ENCODE measurements at places on chromosomes 6 and 20.

DNA sequence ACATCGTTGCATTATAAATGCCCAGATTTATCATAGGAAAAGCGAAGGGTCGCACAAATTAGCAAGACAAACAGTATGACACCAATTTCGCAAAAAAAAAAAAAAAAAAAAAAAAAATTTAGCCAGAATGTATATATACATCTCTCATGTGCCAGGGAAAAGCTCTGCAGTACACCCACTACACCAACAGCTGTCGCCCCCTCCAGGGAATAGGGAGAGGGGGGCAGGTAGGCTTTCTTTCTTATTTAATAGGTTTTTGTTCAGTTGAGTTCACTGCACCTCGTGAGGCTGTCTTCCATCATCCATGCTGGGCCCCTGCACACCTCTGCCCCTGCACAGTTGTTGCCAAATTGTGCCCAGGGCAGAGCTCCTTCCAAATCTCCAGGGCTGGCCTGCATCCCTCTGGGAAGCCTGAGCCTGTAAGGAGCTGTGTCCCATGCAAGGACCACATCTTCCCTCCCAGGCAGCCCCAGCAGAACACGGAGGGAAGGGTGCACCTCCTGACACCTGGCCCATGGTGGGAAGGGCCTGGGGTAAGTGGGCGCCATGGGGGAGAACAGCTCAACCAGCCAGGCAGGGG is 85.4 kb downstream of the NINL start:
- DNase-seq = no peak

DNA sequence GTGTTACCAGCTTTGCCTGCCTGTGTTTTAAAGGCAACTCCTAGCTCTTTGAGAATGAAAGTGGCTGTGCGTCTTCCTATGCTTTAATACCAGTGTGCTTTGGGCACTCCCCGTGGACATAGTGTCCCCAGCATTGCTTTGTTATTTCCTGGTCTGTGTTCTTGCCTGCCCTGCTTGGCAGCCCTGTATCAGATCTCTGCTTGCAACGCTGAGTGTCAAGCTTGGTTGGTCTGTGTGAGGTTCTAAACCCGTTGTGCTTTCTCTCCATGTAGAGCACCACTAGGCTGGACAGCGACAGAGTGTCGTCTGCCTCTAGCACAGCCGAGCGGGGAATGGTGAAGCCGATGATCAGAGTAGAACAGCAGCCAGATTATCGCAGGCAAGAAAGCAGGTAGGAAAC is 80.2 kb downstream of the AFDN start:
- DNase-seq = no peak

- DNase-seq = no peak
Measured at GRCh38 chr6:13528232-13528631, 40.8 kb upstream of the GFOD1 start.

DNA sequence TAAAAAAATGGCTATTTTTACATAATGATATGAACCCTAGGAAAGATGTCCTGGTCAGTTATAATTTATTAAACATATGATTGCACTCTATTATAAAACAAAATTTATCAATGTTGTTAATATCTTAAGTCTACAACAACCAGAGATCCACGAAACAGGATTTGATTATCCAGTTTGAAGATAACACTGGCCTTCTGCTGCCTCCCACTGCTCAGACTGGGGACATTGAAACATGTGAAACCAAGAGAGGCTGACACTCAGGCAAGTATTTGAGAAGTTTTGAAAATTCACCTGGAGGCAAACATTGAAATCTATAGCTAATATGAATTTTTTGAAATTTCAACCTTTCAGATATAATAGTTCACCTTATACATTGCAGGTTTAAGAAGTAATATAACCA is 219.3 kb upstream of the HSF2 start:
- DNase-seq = no peak

GRCh38 chr6:162543221-162543620 is 184.3 kb downstream of the PRKN start:
- no peak for DNase-seq

DNA sequence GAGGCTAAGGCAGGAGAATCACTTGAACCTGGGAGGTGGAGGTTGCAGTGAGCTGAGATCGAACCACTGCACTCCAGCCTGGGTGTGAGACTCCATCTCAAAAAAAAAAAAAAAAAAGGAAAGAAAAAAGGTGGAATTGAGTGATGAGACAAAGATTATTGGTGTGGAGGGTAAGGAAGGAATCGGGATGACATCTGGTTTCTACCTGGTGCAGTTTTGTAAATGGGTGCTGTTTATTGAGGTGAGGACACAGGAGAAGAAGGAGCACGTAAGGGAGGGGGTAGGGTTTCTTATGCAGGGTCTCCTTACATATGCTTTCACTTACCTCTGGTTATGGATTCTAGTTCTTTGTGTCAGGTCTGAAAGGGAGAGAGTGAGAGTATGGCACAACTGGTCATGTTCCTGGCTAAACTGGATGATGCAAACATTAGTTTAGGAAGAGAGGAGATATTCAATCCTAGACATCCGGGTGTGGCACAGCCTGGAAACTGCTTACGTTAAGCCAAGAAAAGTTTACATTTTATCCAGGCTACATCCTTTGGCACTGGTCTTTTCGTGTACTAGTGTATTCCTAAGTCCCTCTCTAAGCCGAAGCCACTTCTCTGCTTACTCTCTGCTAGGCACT is 5.4 kb downstream of the RALY start:
- DNase-seq = no peak

DNA sequence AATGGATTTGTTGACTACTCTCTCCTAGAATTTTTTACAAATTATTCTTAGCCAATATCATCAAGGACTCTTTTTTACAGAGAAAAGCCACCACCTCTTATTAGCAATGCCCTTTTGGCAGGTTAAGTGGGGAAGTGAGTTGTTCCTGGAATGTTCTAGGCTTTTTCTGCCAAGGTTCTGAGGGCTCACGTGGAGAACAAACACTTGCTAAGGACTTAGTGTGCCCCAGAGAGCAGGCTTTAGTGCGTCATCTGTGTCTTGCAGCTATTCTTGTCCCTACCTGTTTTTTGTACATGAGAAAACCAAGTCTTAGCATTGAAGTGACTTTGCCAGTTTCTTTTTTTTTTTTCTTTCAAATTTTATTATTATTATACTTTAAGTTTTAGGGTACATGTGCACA is 33.5 kb downstream of the CFAP61 start:
- DNase-seq = no peak

- DNase-seq = no peak
Measured at GRCh38 chr6:166908811-166909210, 47.5 kb downstream of the RNASET2 start.

- DNase-seq = no peak
Measured at GRCh38 chr6:33492093-33492492, 37.7 kb downstream of the ZBTB9 start.

GRCh38 chr6:138103871-138104270 is 3.3 kb downstream of the PERP start:
- DNase-seq = no peak

DNA sequence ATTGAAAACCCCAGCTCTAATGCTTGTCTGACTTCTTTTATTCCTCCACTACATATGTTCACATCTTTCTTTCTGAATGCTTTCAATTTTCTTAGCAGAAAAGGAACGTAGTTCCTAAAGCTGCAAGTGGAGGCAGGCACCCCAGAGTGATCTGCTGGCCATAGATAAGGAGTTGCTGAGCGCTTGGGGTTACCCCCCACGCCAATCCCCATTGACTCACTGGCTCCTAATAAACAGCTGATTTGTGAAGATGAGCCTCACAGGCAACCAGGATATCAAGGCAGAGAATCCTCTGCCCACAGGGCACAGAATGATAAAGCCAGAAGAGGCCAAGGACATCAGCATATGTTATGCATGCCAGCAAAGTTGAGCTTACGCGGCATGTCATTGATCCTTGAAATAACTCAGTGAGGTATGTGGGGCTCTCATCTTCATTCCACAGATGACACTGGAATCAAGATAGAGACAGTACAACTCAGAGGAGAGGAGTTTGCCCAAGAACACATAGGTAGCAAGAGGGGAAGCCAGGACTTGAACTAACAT is 129.1 kb upstream of the PTPRT start:
- no peak for DNase-seq

- no peak for DNase-seq
Measured at GRCh38 chr6:146787876-146788508, 189.2 kb downstream of the ADGB start.

- DNase-seq = no peak
Measured at GRCh38 chr6:70327036-70327435, 24.2 kb upstream of the COL9A1 start.

DNA sequence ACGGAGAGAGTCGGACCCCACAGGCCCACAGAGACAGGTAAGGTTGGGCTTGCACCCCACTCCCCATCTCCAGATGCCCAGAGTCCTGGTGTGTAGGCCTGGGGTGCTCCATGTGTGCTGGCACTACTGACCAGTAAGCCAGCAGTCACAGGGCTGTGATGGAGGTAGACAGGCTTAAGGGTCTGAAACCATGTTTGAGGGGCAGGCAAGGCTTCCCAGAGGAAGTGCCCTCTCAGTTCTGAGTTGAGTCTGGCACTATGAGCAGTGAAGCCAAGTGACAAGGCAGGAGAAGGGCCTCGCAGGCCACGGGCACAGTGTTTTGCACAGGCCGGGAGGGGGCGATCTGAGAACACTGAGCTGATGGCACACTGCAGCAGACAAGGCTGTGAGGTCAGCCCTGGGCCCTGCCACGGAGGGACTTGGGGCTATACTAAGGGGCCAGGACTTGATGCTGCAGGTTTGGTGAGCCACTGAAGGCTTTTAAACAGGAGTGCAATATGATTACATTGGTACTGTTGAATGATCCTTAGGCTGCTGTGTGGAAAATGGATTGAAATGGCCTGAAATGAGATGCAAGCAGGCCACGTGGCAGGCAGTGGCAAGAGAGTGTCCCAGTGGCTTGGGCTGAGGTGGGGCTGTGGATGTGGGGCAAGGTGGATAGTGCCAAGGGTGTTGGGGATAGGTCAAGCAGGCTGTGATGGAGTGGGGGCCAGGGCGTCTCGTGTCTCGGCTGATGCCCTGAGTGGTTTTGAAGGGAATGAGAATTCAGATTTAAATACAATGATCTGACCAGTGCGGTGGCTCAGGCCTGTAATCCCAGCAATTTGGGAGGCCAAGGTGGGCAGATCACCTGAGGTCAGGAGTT is 20.3 kb downstream of the TTBK1 start:
- DNase-seq = no peak

GRCh38 chr6:2158596-2159271 is 86.7 kb downstream of the GMDS start:
- DNase-seq = no peak

DNA sequence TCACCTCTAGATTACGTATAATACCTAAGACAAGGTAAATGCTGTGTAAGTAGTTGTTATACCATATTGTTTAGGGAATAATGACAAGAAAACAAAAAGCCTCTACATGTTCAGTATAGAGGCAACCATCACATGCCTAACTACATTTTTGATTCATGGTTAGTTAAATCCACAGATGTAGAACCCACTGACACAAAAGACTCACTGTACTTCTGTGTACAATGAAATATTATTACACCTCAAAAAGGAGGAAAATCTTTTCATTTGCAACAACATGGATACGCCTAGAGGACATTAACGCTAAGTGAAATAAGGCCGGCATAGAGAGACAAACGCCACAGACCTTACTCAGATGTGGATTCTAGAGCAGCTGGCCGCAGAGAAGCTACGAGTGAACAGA is 50.5 kb downstream of the NINL start:
- no peak for DNase-seq

DNA sequence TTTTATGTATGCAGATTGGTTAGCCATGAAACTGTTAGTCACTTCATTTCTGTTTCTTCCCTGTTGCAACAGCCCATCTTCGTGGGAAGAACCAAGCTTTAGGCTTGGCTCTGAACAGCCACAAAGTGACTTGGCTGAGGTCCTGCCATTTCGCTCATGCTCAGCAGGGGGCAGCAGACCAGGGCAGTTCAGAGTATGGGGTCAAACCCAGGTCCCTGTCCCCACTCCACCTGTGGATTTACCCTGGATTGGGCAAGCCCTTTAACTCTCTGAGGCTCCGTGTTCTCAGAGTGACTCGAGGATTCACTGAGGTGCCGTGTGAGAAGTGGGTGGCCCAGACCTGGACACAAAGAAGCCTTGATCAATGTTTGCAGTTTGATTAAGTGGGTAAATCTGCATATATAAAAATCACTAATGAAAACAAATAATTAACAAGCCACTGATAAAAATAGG is 19.8 kb upstream of the MAP1LC3A start:
- peak; percentile 67 for DNase-seq

DNA sequence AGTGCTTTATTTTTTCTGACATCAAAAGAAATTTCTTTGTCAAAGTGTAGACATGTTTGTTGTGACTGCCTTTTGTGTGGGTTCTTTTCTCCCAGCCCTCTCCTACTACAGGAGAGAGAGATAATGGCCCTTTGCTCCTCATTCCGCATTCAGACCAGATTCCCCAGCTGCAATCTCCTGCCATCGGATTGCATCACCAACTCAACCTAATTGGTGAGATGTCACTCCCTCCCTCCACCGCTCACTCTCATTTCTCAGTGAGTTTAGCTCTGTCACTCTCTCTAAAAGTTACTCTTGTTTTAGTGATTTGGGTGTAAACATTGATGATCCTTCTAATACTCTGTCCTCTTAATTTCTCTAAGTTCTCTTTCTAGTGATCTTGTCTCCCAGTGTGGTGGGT is 22.7 kb downstream of the UTRN start:
- DNase-seq = no peak

- DNase-seq = no peak
Measured at GRCh38 chr6:168130168-168130696, 51.2 kb upstream of the FRMD1 start.

DNA sequence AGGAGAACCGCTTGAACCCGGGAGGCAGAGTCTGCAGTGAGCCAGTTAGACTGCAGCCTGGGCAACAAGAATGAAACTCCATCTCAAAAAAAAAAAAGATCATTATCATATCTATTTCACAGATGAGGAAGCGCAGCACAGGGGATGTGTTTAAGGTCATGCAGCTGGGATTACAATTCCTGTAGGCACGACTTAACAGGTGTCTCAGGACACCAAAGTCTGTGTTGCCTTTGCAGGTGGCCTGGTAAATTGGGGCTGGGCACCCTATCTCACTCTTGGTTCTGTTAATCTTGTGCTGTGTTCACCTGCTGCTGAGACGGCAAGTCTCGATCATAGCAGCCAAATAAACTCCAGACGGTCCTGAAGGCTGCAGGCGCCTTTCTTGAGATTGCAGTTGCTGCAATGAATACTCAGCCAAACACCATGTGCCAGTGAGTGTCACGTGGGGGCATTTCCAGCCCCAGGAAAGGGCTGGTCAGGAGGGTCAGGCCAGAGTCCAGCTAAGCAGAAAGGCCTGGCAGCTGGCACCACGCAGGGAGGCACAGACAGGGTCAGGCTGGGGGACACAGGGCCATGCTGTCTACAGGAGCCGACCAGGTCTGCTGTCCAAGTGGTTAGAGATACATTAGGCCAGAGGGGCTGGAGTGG is 55.8 kb downstream of the FGD2 start:
- no peak for DNase-seq

DNA sequence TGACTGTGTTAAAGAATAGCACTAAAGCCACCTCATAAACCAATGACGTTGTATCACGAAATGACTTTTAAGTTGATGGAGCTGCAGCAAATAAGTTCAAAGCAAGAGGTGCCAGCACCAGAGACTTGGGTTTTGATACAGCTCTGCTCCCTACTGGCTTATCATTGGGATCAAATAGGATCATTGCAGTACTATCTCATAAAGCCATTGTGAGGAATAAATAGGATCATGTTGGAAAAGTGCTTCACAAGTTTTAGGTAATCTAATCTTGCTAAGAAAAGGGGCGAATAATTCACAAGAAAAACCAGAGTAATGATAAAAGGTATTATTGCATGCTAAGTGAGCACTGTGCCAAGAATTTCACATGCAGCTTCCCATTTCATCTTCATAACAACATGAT is 10.4 kb upstream of the CEP85L start:
- DNase-seq = no peak

Data from RWPE2 (cell line).